Testis (tissue), 5 donors: ENCODE measurements at places on chromosomes 6 and 20. TPM values are rescaled to one million over a fixed set of nuclear protein-coding genes. Genes with fewer than 3 reads are reported as not detected.
A peak's percentile ranks its signal among the peaks of the same experiment; 100 is the strongest.

DNA sequence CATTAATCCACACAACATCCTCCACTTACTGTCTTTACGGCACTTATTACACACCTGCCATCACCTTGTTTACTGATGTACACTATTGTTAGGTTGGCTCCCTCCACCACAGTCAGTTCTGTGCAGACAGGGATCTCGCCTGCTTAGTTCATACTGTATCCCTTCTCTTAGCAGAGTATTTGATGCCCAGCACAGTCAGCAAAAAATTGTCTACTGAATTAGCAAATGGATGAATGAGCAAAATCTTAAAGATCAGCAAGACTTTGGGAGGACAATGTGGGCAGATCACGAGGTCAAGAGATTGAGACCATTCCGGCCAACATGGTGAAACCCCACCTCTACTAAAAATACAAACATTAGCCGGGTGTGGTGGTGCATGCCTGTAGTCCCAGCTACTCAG lies 109.8 kb upstream of the ATXN1 start:
- no peak for DNase-seq

DNA sequence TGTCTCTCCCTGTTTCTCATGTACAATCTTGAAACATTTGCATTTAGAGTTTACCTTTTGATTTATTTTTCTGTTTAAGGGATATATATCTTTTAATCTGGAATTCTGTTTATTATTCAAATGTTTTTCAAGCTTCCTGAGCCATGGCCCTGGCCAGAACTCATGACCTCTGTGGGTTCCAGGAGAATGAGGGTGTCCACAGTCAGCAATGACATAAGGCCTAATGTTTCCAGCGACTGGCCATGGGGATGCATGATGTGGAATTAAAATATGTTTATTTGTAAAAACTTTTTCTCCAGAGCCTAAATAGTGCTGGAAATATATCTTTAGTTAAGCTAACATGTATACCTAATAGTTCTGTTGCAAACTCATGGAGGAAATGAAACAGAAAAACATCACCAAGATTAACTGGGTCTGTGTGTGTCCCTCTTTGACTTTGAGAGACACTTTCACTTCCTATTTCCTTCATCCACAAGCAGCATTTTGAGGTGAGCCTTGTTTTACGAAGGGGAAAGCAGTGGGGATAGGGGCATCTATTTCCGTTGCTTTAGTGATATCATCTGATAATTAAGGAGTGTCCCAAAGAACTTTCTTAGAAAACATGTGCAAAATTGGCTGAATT lies 87.6 kb downstream of the SMOC2 start:
- no peak for DNase-seq

Gene TMEM244
- polyA plus RNA-seq, result not detected

- no peak for DNase-seq
Measured at GRCh38 chr20:63178446-63178820, 37.5 kb downstream of the YTHDF1 start.

DNA sequence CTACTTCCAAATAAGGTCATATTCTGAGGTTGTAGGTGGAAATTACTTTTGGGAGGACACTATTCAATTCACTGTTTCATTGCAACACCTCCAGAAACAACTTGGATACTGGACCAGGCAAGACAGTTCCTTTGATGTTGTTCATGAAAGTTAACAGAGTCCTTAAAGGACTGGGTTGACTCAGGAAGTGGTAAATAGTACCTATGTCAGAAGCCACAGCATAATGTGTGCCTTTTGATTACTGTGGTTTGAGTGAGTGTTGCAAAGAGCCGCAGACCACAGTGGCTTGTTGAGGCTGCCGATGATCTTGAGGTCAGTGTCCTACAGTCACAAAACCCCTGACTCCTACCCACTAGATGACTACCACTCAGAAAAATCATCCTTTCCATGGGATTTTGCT lies 10.9 kb downstream of the IL20RA start:
- DNase-seq, result no peak

Gene UBE2C
- 36.7 TPM for polyA plus RNA-seq

DNA sequence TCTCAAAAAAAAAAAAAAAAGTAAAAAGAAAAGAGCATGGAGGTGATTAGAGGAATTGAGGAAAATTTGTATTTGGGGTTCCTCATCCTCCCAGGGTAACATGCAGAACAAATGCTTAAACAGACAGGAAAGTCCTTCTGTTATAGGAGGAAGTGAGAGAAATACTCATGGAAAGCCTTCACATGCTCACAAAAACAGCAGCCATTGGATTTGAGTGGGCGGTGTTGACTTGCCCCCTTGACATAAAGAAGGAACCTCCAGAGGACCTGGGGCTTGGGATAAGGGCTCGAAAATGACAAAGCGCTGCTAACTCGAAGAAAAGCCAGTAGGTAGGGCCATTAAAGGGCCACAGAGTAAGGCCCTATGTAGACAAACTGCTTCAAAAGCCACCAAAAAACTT lies 17.5 kb upstream of the SAMHD1 start:
- DNase-seq, result no peak

GRCh38 chr20:20317195-20317594 lies 50.7 kb upstream of the INSM1 start:
- DNase-seq, result no peak

- no peak for DNase-seq
Measured at GRCh38 chr6:83636800-83637199, 72.1 kb downstream of the SNAP91 start.

- no peak for DNase-seq
Measured at GRCh38 chr6:125987026-125987617, 782 bp downstream of the TRMT11 start.

Gene HDGFL1
- 303 TPM for polyA plus RNA-seq

Gene IMPG1
- 0.29 TPM for polyA plus RNA-seq

- no peak for DNase-seq
Measured at GRCh38 chr20:40683894-40684268, 5.2 kb downstream of the MAFB start.

GRCh38 chr20:11851646-11852045 lies 66.0 kb upstream of the BTBD3 start:
- no peak for DNase-seq

- no peak for DNase-seq
Measured at GRCh38 chr6:81748994-81749393, 3.5 kb downstream of the TENT5A start.

- no peak for DNase-seq
Measured at GRCh38 chr20:36663031-36663430, 17.0 kb upstream of the SLA2 start.

Gene SIRPG
- polyA plus RNA-seq, result 13.9 TPM

Gene THEMIS
- 0.36 TPM for polyA plus RNA-seq

DNA sequence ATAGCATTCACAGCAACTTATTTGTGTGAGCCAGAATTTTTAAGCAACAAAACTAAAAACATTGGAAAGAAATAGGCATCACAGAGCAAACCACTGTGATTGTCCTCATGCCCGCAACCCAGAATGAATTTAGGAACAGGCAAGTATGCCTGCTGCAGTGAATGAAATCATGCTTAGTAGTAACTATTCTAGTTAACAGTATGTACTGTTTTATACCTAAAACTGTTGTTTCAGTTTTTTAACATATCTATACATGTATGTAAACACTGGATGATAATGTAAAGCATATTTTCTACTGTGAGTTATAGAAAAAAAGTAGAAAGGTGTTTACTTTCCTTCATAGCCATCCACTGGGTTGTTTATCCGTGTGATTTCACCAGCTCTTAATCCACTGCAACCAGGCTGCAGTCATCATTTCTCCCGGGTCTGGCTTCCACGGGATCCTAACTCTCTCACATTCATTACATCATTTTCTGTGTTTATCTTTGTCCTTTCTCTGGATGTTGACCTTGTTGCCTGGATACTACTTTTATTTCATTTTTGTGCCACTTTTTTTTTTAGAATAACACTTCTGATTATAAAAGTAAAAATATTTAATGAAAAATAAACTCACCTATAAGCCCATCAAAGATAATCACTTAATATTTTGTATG lies 3.6 kb upstream of the ARFGEF3 start:
- no peak for DNase-seq

- no peak for DNase-seq
Measured at GRCh38 chr6:143732536-143732935, 54.8 kb downstream of the PHACTR2 start.

DNA sequence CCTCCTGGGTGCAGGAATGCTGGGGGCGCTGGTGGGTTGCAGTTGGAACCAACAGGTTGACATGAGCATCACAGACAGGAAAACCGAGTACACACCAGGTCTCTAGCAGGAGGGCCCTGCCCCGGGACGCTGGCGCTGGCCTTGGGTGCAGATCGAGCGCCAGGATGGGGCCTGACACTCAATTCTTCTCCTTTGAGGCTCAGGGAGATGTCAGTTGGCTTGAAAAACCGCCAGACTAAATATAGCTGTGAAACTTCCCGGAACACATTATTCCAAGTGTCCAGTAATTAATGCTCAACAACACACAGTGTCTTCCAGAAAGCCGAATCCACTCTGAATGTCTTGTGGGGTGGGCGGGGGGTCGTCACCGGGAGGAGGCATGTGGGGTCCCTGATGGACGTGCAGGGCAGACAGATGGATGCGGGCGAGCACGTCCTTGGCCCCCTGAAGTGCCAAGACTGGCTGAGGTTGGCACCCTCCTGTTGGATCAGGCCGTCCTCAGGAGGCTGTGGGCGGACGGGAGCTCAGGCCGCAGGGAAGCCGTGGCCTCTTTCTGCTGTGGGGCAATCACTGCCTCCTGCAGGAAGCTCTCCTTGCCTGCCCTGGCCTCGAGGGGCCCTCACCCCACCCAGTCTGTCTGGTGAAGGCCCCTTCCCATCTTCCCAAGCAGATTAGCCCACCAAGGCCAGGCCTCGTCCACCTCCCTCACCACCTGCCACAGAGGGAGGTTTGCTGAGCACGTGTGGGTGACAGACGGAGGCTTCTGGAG lies 19.4 kb upstream of the GATA5 start:
- DNase-seq, result peak; percentile 49

DNA sequence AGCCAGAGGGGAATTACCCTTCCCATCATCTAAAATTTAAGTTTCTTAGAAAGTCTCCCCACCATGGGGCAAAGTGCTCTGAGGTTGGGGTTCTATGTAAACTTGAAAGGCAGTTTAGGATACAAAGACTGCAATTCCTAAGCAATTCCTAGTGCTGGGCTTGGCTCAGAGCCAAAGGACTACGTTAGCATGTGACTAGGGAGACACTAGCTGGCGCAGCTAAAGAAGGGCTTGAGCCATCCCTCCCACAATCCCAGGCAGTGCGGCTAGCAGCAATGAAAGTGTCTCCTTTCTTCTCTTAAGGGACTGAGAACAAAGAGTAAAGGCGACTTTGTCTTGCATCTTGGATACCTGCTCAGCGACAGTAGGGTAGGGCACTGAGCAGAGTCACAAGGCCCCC lies 306.6 kb upstream of the FKBP1C start:
- DNase-seq, result no peak

GRCh38 chr6:95596021-95596420 lies 18.7 kb downstream of the MANEA start:
- no peak for DNase-seq

Gene CALHM5
- polyA plus RNA-seq, result 1.5 TPM

DNA sequence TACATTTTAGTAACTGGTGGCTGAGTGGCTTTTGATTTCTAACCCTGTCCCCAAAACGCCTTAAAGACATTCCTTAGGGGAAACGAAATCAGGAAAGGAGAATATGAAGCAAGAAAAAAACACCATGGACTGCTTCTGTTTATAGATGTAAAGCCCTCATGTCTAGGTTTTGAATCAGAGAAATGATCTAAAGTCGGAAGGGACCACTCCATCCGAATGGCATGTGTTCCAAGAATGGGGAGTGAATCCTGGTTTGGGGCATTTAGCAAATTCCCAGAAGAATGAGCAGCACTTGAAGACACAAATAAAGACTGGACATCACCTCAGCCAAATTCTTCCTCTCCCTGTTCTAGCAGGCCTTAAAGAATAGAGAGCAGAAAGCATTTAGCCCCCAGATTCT lies 65.6 kb downstream of the CAP2 start:
- DNase-seq, result no peak

- no peak for DNase-seq
Measured at GRCh38 chr20:62602550-62602949, 39.8 kb upstream of the SLCO4A1 start.

DNA sequence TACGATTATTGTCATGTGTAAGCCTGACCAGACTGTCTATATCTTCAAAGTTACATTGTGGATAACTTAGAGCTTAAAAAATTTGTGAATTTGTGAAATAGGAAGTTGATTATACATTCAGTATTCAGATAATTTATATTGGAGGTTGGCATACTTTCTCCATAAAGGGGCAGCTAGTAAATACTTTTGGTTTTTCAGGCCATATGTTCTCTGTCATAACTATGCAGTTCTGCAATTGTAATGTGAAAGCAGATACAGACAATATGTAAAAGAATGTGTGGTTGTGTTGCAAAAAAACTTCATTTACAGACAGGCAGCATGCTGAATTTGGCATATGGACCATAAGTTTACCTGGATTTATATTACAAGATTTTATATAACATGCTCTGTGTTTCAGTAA lies 29.3 kb downstream of the HSF2 start:
- no peak for DNase-seq

Gene C6orf132
- polyA plus RNA-seq, result 2.0 TPM

Gene TOX2
- 43.8 TPM for polyA plus RNA-seq

DNA sequence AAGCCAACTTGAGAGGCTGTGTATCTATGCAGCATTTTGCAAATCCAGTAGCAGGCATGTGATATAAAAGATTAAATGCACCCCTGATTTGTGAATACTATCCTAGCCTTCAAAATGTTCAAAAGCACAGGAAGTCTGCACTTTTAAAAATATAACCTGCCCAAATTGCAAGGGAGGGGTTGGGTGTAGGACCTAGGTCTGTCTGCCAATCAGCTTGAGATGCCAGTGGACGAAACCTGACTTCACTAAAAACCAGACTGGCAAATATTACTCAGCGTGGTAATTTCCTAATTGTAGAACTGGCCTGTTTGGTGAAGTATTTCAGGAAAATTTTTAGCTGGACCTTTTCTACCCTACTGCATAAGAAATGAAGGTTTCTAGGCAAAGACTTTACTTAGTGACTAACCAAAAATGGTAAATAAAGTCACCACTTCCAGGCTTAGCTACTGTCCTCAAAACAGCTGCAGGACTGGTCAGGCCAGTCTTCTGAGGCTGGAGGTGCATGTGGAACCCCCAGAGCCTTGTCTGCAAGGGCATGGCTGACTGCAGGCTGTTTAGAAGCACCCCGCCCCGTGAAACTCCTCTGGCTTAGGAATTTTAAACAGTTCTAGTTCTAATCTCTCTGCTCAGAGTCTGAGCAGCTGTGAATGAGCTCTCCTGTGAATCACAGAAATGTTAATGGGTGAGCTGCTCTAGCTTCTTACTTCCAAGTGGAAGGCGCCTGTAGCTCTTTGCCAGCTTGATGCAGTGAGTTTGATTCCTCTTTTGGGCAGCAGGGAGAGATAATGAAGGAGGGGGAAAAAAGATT lies 104.4 kb upstream of the ESR1 start:
- no peak for DNase-seq

Gene OPRM1
- 8.7 TPM for polyA plus RNA-seq

GRCh38 chr20:59242714-59243626 lies 57.4 kb upstream of the EDN3 start:
- DNase-seq, result no peak
